ENCODE measurements at places on chromosomes 7 and 10.
A peak's percentile ranks its signal among the peaks of the same experiment; 100 is the strongest.

GRCh38 chr7:39458061-39458745, 108.0 kb upstream of the YAE1 start:
- no peak for DNase-seq

DNA sequence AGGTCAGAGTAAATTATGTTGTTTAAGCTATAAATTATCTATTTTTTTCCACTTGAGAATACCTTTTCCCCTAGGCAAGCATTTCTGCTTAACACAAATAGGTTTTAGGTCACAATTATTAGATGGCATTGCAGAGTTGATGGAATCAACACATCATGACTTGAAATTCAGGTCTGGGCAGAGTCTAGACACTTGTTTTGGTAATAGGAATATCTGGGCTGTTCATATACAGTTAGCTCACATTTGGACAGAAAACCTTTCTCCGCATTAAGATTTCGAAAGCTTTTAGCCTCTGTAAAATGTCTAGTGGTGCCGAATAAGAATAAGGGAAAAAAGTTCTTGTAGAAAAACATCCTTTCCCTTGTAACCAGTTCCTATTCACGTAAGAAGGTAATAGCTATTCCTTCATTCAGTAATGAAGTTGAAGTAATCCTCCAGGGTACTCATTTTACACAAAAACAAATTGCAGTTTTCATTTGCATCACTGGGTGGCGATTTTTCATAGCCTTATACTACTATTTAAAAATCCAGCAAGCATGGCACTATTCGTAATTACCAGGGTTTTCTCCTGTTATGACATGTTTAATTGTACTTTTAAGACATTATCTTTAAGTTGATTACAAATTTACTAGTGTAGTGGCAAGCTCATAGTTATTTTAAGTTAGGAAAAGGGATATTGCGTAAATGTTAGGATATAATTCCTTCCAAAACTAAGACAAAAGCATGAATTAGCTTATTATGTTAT, 37.0 kb downstream of the RPA3 start:
- DNase-seq = peak; percentile 80

- no peak for DNase-seq
These were observed 161.7 kb upstream of the HPS1 start for GRCh38 chr10:98608411-98608810.

DNA sequence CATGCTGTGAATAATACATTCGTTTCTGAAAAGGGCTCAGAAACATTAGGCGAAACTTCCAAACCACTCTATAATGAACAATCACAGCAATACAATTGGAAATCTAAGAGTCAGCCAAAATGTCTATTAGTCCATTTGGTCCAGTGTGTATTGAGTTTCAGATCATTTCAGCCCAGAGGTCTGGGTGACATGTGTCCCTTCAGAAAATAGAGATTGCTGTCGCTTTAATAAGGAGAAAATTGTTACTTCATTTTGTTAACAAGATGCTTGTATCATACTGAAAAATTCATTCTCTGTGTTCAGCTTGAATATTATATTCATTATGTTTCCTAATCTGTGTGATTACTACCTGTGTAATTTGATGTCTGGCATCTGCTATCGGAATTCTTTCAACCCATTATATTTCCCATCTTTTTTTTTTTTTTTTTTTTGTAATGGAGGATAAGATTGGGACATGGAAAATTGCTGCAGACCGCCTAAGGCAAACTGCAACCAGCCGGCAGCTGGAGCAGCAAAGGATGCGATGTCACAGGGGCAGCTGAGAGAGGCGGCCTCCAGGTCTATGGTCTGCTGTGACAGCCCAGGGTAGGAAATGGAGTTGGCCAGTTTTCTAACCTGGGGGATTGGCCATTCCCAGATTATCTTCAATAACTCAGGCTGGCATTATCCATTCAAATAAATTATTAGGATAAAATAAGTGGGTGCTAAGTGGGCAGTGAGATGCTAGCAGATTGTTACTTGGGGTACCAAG, 170.9 kb upstream of the NPVF start:
- DNase-seq = no peak

DNA sequence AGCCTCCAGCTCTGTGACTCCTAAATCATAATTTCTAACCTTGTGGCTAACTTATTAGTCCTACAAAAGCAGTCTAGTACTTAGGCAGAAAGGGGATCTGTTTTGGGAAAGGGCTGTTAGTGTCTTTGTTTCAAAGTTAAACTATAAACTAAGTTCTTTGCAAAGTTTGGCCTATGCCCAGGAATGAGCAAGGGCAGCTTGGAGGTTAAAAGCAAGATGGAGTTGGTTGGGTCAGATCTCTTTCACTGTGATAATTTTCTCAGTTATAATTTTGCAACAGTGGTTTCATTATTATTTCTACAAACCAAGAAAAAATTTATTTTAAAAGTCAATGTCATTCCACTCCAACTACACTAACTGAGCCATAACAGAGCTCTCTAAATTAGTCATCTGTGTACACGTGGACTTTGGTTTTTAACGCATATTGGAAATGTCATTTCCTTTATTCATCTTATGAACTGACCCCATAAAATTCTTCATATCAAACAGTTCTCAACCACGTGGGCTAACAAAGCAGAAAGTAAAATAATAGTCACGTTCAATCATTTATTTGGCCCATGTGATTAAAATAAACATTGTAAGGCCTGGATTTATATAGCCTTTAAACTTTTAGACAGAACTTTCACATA, 143.2 kb upstream of the C7orf33 start:
- no peak for DNase-seq

- no peak for DNase-seq
These were observed 11.8 kb downstream of the OSBPL3 start for GRCh38 chr7:24968165-24968564.

DNA sequence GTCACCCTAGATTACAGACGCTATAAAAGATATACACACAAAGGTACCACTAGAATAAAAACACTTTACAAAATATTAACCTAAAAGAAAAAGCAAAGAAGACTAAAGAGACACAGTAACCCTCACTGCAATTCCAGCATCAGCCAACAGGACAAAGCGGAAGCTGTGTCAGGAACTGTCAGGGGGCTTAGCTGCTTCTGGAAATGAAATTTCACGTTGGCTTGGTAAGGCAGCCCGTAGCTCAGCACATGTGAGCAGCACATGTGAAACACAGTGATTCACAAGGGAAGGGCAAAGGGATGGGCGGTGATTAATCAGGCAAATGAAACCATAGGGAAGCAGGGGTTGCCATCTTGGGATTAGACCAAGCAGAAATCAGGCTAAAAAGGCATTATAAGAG, 195.4 kb downstream of the MGMT start:
- DNase-seq = no peak

DNA sequence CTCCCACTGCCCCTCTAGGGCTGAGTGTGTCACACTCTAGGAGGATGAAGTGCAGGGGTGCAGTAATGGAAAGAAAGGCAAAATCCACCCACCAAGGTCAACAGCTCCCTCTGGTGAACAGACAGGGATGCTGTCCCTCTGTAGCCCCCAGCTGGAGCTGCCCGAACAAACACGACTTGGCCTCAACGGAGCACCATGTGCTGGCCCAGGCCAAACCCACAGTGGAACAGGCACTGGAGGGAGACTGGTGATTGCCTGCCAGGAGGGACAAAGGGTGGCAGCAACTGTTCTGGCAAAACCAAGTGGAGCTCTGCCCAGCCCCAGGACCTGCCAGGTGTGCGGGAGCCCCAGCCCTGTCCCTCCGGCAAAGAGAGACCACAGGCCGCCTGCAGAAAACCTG, 20.7 kb downstream of the PDIA4 start:
- DNase-seq = peak; percentile 40

DNA sequence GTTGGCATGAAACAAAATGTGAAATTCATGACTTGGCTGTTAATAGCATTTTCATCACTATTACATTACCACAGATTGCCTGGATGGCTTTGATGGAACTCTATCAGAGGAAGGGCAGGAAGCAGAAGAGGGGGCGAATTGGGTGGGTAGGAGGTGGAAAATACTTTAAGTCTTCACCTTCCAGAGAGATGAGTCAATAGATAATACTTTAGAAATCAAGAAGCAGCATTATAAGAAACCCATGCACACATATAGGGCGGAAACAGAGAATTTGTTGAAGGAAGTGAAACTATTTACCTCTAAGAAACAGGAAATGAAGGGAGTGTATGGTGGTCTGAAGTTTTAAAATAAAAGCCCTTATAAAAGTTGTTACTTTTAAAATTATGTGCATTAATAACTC, 152.1 kb upstream of the TARP start:
- DNase-seq = no peak

- DNase-seq = no peak
These were observed 315.8 kb upstream of the POM121L12 start for GRCh38 chr7:52719677-52720076.

- no peak for DNase-seq
These were observed 96.0 kb downstream of the HTR5A start for GRCh38 chr7:155166108-155166507.

DNA sequence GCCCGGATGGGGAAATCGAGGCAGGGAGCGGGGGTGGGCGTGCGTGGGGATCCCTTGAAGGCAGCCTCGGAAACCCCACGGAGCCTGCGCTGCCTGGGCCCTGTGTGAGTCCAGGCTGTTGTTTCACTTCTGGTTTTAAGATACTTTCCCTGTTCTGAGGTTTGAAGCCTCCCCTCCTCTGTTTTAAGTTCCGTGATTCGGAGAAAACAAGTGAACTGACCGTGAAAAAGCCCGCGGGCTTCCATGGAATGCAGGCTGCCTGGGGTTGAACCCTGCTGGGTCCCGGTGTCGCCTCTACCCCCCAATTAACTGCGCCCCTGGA, 401 bp downstream of the LRRC27 start:
- DNase-seq = no peak

Data from KBM-7 (cell line).